ENCODE measurements at places on chromosomes 6 and 20.
A peak's percentile ranks its signal among the peaks of the same experiment; 100 is the strongest.

DNA sequence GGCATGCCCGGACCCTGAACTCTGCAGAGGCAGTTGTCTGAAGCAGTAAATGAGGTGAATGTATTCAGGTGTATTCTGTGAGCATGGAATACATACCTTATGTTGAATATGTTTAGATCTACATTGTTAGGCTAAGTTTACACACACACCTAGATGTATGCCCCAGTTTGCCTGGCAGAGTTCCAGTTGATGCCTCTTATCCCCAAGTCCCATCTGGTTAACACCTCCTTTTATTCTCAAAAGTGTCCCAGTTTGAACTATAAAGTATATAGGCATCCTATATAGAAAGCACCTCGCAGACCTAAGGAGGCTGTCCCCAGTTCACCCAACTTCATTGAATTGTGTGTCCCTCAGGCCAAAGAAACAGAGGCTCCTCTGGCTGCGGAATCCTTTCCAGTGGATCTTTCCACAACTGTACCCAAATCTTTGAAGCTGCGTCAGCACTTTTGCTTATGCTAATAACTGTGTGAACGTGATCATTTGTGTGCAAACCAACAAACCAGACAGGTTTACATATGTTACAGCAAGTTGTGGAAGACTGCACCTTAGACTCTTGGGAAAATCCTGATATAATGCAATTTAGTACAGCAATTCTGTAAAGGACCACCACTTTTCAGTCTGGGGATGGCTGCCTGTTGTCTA, 4.8 kb upstream of the DHX35 start:
- no peak for DNase-seq

GRCh38 chr6:145258122-145258521, 477.2 kb downstream of the EPM2A start:
- DNase-seq = no peak

GRCh38 chr6:133339543-133340384, 98.6 kb downstream of the EYA4 start:
- no peak for DNase-seq

- DNase-seq = no peak
Measured at GRCh38 chr6:113329942-113330635, 527.1 kb upstream of the MARCKS start.

DNA sequence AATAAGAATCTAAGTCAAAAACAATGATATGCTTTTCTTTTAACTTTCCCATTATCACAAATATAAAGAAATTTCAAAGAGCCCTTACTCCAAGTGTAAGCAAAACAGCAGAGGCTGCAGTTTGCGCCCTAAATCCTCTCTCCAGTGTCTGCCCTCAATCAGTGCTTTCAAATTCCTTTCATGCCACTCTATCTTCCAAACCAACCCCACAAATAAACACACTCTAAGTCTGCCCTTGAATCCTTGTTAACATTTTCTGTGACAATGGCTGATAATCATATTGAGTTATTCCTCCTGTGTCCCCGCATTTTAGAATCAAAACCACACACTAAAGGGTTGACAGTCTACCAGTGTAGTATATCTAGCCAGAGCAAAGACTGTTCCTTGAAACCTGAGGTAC, 317.9 kb upstream of the MARCKS start:
- no peak for DNase-seq

DNA sequence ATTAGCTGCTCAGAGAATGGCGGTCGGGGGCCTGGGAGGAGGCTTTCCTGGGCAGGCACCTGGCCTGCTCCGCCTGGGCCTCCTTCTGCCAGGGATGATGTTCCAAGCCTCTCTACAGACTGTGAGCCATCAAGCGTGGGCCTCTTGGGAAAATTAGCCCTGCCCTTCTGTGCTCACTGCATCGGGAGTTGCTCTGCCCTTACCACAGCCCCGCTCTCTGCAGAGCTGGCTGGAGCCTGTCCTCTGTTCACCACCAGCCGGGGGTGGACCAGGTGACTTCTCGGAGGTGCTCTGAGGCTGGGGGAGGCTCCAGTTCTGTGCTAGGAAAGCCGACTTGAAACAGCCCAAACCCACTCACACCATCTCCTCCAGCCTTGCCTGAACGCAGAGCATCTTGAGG, 24.2 kb downstream of the MDGA1 start:
- DNase-seq = no peak

DNA sequence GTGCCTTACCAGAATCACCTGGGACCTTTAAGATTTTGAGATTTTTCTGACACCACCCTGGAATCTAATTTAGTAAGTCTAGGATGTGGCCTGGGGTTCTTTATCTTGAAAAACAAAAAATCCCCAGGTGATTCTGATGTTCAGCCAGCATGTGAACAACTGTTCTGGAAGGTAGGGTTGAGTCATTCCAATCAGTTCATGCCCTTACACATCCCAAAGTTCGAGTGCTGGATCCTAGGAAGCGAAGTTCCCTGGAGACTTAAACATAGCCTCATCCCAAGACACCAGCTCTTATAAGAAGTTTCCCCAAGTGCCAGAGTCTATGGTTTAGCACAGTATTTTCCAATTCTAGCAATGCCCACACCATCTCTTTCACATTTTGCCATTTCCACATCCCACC, 6.3 kb upstream of the TSHZ2 start:
- no peak for DNase-seq

DNA sequence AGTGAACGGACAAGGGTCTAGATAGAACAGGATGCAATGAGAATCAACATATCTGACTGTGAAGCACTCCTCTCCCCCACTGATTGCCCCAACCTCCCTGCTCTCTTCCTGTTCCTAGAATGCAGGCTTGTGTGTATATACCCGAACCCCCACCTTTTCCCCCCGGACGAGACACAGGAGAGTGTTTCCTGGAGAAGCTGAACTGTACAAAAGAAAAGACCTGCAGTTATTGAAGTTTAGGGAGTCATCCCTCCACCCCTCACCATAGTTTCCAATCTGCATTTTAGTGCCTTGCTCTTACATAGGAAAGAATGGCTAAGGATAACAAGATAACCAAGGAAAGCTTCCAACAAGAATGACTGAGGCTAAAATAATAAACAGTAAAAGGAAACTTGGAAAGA, 55.5 kb upstream of the PDE10A start:
- DNase-seq = no peak

GRCh38 chr20:48456366-48457192, 371.2 kb downstream of the PREX1 start:
- DNase-seq = no peak

DNA sequence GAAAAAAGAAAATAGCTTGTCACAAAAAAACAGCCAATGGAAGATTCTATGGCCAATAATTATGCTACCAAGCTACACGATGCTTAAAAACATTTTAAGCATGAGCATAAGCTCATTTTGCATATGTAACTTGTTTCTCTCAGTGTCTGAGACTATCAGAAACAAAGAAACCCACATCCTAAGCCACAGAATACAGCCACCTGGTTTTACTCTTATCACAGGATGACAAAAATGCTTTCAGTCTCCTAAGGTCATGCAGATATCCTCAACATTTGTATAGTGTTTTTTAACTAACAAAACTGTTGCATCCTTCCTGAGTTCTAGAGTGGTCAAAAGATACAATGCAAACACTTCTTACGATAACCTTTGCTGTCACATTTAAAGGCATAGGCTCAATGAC, 172.1 kb upstream of the RUNX2 start:
- no peak for DNase-seq

GRCh38 chr6:9711365-9711764, 703.5 kb downstream of the TFAP2A start:
- no peak for DNase-seq

DNA sequence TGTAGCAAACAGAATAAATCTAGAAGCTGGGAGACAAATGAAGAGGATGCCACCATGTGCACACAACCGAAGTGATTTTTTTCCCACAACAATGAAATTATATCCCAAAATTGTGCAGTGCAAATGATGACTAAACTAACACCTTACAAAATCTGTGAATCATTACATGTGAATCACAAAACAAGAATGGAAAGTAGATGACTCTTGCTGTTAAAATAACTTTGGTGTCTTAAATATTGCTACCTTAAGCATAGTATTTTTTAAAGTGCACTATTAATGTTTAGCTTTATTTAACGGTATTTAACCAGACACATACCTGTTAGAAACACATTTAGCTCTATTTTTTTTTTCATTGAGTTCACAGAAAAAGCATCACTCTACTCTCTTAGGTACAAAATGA, 190.8 kb downstream of the TBC1D32 start:
- no peak for DNase-seq

GRCh38 chr20:64119681-64120341, 12.4 kb upstream of the NPBWR2 start:
- DNase-seq = no peak

- DNase-seq = no peak
Measured at GRCh38 chr6:37036146-37036545, 30.7 kb downstream of the FGD2 start.

GRCh38 chr6:31575952-31576685, 754 bp downstream of the TNF start:
- DNase-seq = no peak

- DNase-seq = no peak
Measured at GRCh38 chr6:70131528-70131927, 171.4 kb downstream of the COL9A1 start.

GRCh38 chr6:118165500-118165899, 258.4 kb downstream of the SLC35F1 start:
- no peak for DNase-seq

DNA sequence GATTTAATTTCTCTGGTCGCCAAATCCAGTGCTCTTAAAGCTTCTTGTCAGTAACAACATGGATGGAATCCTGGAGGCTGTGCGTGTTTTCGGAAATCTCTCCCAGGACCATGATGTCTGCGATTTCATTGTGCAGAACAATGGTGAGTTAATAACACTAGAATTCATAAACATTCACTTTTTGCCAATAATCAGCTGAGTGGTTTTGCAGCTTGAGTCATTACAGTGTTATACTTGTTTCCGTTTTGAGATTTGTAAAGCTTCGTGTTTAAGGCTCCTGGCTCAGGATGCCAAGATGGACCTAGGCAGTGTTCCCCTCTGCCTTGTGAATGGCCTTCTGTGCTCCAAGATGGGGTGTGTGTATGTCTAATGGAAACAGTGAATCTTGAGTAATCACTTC, 113.8 kb downstream of the ARMC2 start:
- DNase-seq = no peak

DNA sequence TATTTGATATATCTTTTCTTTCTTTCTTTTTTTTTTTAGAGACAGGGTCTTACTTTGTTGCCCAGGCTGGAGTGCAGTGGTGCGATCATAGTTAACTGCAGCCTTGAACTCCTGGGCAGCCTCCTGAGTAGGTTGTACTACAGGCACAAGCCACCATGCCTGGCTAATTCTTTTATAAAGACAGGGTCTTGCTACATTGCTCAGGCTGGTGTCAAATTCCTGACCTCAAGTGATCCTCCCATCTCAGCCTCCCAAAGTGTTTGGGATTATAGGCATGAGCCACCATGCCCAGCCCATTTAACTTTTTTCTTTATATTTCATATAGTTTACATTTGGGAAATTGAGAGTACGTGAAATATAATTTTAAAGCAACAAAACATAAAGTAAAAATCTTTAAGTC, 10.1 kb downstream of the NUS1 start:
- no peak for DNase-seq

DNA sequence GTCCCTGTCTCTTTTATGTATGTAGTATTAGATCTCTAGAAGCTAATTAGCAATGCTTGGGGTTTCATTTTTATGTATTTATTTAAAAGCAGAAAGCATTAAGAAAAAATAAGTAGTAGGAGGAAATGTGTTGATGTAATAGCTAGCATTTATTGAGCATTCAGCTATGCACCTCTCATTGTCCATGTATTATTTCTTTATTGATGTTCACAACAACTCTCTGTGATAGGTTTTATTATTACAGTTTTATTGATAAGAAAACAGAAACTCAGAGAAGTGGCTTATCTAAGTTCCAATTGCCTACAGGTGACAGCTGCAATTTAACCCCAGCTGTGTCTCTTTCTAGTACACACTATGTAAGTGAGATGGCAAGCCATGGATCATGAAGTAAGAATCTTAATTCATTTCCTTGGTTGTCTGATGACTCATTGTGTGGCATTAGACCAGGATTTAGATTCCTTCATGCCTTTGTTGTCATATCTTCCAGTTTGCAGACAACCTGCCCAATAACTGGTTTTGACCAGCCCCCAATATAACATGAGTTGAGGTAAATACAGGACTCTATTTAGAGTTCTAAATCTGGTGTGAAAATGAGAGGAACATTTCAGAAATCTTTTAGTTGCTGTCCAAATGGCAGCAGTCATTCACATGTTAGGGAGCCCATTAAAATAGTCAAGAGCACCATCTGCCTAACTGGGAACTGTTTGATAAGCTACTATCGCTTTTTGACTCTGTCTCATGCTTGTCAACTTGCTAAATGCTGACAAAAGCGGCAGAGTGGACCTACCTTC, 170.8 kb upstream of the PHACTR1 start:
- DNase-seq = no peak

DNA sequence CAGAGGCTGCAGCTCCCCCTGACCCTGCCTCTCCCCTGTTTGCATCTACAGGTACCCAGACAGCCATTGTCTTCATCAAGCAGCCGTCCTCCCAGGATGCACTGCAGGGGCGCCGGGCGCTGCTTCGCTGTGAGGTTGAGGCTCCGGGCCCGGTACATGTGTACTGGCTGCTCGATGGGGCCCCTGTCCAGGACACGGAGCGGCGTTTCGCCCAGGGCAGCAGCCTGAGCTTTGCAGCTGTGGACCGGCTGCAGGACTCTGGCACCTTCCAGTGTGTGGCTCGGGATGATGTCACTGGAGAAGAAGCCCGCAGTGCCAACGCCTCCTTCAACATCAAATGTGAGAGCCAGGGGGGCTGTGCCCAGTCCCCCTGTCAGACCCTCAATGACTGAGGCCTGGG, 42.1 kb upstream of the SRF start:
- DNase-seq = no peak

GRCh38 chr6:36978421-36979346, 7.3 kb downstream of the MTCH1 start:
- DNase-seq = no peak

DNA sequence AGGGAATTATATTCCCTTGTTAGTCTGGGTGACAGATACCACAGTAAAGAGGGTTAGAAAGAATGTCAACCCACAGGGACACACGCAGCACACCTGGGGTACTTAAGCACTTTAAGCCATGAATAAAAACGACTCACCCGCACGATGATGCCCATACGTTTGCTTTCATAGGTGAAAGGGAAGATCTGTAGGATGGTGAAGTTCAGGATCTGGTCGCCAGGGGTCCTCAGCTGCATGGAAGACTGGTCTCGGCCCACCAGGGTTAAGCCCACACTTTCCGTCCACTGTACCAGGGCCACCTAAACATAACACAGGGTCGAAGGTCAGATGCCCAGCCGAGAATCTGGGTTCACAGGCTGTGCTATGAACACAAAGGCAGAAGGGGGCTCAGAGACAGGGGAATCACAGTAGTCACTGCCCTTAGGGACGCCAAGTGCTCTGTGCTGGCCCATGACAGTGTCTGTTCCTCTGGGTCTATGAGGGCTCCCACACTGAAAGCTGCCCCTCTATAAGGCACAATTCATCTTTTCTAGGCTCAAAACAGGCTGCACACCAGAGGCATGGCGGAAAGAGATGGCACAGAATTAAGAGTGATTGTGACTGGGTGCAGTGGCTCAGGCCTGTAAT, 96.8 kb upstream of the NFATC2 start:
- DNase-seq = peak; percentile 52

- no peak for DNase-seq
Measured at GRCh38 chr20:4451487-4452081, 270.1 kb upstream of the PRND start.

- DNase-seq = no peak
Measured at GRCh38 chr6:4914420-4915159, 89.2 kb downstream of the RPP40 start.
